ENCODE measurements at places on chromosomes 16 and 17.

DNA sequence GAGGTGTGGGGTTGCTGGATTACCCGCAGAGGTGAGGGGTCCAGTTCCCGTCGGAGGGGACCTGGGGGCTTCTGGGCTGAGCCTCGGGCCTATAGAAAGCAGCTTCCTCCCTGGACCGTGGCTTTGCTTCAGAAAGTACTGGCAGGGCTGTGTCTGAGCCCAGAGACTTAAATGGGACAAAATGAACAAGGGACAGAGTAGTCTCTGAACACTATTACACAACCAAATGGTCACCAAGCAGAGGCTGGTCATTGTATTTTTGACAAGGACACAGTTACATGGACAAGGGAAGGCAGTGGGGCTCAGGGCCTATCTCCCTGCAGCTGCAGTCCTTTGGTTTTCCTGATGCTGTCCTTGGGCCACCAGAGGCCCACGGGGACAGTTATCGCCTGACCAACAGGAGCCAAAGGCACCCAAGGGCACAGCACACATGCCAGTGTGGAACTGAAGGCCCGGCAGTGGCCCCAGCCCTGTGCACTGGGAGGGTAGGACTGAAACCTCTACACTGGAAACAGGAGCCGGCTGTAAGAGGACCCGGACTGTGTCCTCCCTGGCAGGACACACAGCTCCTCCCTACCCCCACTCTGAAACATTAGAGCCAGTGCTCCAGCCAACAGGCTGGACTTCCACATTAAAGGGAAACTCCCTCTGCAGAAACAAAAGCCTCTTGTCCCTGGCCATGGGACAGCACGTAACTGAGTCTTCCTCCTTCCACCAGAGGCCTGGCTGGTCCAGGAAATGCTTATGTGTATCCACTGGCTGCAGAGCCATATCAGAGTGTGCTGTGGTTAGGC, 26.0 kb upstream of the ERN1 start:
- DNase-seq: no peak
- no peak overlapping the region for H3K27ac ChIP-seq
- no peaks in the 10 kb centered on the region for H3K27me3 ChIP-seq
- no peak overlapping the region for H3K4me3 ChIP-seq

- peaks cover 56% of the 10 kb centered on the region for H3K4me1 ChIP-seq
- H3K27ac ChIP-seq: peak overlapping the region; percentile 69
- no peaks in the 10 kb centered on the region for H3K27me3 ChIP-seq
- H3K4me3 ChIP-seq: no peak overlapping the region
- H3K36me3 ChIP-seq: no peaks in the 10 kb centered on the region
Measured at GRCh38 chr16:81526935-81527334, 82.3 kb downstream of the CMIP start.

- no peak for DNase-seq
- no peak overlapping the region for H3K4me3 ChIP-seq
- H3K4me1 ChIP-seq: no peaks in the 10 kb centered on the region
- no peak overlapping the region for H3K27ac ChIP-seq
- H3K36me3 ChIP-seq: no peaks in the 10 kb centered on the region
- no peaks in the 10 kb centered on the region for H3K27me3 ChIP-seq
Measured at GRCh38 chr16:14151256-14152030, 80.3 kb downstream of the MRTFB start.

GRCh38 chr17:48528936-48529682, 1.7 kb downstream of the HOXB1 start:
- H3K27ac ChIP-seq: no peak overlapping the region
- no peak overlapping the region for H3K4me3 ChIP-seq
- peaks cover 5% of the 10 kb centered on the region for H3K27me3 ChIP-seq
- no peaks in the 10 kb centered on the region for H3K4me1 ChIP-seq

GRCh38 chr17:78884148-78884825, 18.7 kb downstream of the CEP295NL start:
- no peak for DNase-seq
- H3K36me3 ChIP-seq: no peaks in the 10 kb centered on the region
- H3K27ac ChIP-seq: no peak overlapping the region
- H3K4me1 ChIP-seq: peaks cover 19% of the 10 kb centered on the region
- H3K27me3 ChIP-seq: no peaks in the 10 kb centered on the region

DNA sequence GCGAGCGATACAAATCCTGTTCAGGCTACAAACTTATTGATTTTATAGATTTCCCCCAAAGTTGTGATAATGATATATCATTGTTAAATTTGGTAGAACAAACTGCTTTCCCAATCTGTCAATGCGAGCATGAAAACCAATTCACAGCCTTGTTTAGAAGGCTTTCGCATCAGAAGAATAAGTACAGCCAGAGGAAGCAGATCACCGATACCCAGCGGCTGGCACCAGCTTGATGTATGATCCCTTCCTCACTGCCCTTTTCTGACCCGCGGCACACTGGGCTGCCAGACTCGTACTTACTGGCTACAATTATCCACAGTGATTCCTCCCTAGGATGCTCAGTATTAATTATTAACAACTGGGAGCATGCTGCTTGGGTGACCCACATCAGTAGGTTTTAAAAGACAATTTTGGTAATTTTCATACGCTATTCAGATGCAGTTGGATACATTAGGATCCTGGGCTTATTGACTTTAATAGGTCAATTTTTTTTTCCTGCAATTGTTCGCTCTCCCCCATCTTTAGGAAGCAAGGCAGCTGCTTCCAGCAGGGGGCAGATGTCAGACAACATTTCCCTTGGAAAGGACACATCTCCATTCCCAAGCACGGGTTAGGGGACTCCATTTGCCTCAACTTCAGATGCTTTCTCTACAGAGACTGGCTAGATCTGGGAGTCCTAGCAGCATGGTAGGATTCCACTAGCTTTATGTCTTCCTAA, 582.7 kb upstream of the PSMD7 start:
- no peaks in the 10 kb centered on the region for H3K4me1 ChIP-seq
- no peaks in the 10 kb centered on the region for H3K27me3 ChIP-seq
- no peak overlapping the region for H3K27ac ChIP-seq
- DNase-seq: no peak
- H3K36me3 ChIP-seq: no peaks in the 10 kb centered on the region

DNA sequence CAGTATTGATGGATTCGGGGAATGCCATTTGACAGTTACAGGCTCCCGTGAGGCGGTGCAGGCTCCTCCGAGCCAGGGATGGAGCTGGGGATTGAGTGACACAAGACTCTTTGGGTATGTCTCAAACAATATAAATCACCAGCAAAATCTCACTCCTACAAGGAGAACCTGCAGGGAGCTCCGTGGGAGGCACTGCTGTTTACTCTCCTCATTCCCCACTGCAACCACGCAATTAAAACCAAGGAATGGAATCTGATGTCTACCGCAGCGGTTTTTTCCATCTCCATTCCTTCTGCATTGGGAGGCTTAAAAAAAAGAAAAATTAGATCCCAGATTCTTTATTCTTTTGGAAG, 157.9 kb downstream of the WWOX start:
- no peak overlapping the region for H3K4me3 ChIP-seq
- H3K27me3 ChIP-seq: no peaks in the 10 kb centered on the region
- H3K4me1 ChIP-seq: no peaks in the 10 kb centered on the region
- no peak overlapping the region for H3K27ac ChIP-seq

- H3K4me3 ChIP-seq: no peak overlapping the region
- DNase-seq: no peak
- H3K27me3 ChIP-seq: no peaks in the 10 kb centered on the region
- peaks cover 6% of the 10 kb centered on the region for H3K4me1 ChIP-seq
- no peak overlapping the region for H3K27ac ChIP-seq
- H3K36me3 ChIP-seq: no peaks in the 10 kb centered on the region
Measured at GRCh38 chr16:50248845-50249244, 17.5 kb upstream of the ADCY7 start.

DNA sequence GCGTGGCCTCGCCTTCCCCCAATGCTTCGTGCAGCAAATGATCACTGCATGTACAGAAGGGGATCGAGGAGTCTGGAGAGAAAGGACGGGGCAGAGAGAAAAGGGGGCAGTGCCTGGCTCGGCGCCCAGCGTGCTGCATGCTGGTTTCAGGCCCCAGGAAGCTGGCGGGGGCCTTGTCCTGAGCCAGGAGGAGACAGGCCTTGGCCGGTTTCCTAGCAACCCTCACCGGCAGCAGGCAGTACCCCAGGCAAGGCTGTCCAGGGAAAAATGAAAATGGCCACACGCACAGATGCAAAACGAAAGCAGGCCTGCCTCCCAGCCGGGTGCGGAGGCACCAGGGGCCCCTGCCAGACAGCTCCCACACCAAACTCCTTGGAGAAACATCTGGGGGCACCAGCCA, 126.3 kb downstream of the ZFHX3 start:
- no peaks in the 10 kb centered on the region for H3K27me3 ChIP-seq
- H3K36me3 ChIP-seq: no peaks in the 10 kb centered on the region
- H3K4me1 ChIP-seq: no peaks in the 10 kb centered on the region
- no peak overlapping the region for H3K27ac ChIP-seq

DNA sequence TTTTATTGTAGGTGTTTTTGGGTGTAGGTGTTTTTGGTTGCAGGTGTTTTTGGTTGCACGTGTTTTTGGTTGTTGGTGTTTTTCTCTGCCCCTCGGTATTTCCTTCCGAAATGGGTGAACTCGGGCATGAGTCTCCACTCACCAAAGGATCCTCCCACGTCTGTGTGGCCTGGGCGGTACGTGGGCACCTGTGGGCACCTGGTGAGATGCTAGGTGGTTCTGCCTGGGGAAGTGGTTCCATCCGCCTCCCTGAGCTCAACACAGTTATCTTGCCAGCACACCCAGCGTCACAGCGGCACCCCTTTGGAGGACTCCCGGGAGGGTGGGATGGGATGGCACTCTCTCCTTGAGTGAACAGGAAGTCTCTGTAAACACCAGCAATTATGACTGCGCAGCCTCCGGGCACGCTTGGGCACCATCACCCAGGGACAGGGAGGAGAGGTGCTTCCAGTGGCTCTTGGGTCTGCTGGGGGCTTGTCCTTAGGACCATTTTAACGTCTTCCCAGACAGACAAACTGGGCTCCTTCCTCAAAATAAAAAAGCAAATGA, 29.8 kb downstream of the COX4I1 start:
- no peak overlapping the region for H3K4me3 ChIP-seq
- peak; percentile 18 for DNase-seq
- no peaks in the 10 kb centered on the region for H3K27me3 ChIP-seq
- H3K27ac ChIP-seq: no peak overlapping the region
- H3K36me3 ChIP-seq: no peaks in the 10 kb centered on the region
- peaks cover 9% of the 10 kb centered on the region for H3K4me1 ChIP-seq

DNA sequence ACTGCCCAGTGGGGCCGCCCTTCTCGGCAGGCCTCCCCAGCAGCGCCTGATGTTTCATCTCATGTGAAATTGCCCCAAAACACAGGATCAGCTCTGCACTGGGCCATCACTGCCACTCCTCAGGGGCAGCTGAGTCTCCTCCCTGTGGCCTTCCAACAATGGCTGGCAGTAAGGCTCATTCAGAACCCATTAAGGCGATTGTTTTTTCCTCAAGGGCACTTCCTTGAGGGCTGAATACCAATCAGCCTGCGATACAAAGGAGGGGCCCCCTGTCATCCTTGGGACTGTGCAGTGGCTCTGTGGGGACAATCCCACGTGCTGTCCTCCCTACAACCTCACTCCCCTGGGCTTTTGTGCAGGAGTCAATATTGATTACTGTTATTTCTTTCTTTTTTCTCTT, 47.5 kb downstream of the XYLT1 start:
- H3K4me1 ChIP-seq: no peaks in the 10 kb centered on the region
- no peak overlapping the region for H3K27ac ChIP-seq
- no peaks in the 10 kb centered on the region for H3K27me3 ChIP-seq
- no peaks in the 10 kb centered on the region for H3K36me3 ChIP-seq

Measured in CD8-positive, alpha-beta memory T cell (primary cell).